ENCODE measurements at places on chromosomes 5 and 9.

DNA sequence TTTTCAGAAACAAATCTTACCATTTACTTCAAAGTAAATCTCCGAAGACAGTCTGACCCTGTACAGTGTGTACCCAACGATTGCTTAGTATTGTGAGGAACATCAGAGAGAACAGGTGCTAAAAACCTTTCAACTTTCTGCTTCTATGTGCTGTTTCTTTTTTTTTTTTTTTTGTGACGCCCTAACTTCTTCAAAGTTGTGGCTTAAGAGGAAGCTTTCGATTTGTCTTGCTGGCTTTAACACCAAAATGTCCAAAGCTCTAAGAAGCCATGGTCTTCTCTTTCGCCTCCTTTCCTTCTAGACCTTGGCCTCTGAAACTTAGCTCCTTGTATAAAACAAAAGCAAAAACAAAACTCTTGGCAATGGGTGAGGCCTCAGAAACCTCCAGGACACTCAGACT lies 1.2 kb downstream of the TNFSF8 start:
- no peak for DNase-seq

DNA sequence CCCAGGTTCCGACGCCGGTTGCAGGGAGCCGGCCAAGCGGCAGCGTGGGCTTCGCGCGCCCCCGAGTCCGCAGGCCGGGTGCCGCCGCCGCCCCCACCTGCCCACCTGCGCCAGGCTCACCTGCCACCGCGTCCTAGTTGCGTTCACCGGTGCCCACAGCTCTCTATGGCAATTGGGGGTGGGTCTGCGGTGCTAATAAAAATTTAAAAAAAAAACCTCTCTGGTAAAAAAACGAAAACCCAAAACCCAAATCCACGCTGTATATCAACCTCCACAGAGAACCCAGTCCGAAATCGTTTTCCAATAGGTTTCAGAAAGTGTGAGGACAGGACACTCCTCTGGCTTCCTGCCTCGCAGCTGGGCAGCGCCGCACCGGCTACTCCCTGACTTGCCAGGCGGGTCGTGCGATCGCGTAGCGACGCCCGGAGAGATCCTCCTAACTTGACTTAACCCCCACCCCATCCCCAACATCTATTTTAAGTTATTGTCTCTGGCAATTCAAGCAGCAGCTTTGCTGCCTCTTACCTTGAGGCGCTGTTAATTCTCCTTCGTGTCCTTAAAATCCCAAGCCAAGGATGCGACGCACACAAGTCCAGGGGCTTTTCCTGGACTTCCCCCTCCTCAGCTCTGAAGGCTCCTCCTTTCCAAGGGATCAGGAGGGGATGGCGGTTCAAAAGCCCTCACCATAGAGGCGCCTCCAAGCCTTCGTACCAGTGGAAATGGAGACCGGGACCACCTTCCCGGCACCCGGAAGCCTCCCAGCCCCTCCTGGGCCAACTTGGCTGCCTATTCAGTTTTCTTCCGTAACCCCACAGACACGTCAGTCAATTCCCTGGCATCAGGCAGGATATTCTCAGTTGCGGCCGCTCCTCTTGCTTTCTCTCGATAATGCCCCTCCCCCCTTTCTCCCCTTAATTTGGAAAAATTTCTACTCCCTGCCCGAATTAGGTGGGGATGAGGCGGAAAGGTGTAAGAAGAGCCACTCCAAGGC lies 1639.4 kb upstream of the C9orf72 start:
- DNase-seq = no peak

- DNase-seq = no peak
These were observed 15.1 kb downstream of the PRKACG start for GRCh38 chr9:68998812-68999211.

- no peak for DNase-seq
These were observed 50.1 kb downstream of the FBXW11 start for GRCh38 chr5:171956314-171956713.

GRCh38 chr5:168268949-168269936 lies 22.2 kb upstream of the WWC1 start:
- DNase-seq = peak; percentile 86
